Lung microvascular endothelial cell (primary cell): ENCODE measurements at places on chromosomes 2 and 18.

DNA sequence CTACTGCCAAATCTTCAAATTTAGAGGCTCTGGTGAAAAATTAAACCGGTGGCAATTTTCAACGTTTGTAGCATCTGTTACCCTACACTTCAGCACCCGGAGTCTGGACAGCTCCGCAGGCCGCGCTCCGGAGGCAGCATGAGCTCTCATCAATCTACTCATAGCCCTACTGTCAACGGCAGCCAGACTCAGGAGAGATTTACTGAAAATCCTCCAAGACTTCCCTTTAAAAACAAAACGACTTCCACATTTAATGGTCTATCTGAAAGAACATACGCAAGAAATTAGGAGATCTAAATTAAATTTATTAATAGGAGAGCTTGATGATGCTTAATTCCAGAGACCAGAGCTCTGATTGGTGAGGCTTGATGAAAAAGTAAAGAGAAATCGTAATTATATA is 970 bp upstream of the ADCYAP1 start:
- DNase-seq, result peak; percentile 64

GRCh38 chr2:43269706-43270105 is 43.3 kb upstream of the ZFP36L2 start:
- DNase-seq, result no peak

DNA sequence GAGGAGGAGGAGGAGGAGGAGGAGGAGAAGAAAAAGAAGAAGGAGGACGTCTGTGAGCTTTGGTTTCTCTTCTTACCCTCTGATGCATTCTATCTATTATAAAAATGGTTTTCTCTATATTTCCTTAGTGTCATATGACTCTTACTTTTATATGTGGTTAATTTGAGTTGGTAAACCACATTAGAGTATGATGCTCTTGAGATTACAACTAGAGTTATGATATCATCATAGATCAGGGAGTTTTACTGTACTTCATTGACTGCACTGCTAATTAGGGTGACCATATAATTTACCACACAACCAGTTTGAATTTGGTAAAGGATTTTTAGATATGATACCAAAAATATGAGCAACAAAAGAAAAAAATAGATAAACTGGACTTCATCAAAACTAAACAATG is 166.4 kb downstream of the ZNF385B start:
- DNase-seq, result no peak

DNA sequence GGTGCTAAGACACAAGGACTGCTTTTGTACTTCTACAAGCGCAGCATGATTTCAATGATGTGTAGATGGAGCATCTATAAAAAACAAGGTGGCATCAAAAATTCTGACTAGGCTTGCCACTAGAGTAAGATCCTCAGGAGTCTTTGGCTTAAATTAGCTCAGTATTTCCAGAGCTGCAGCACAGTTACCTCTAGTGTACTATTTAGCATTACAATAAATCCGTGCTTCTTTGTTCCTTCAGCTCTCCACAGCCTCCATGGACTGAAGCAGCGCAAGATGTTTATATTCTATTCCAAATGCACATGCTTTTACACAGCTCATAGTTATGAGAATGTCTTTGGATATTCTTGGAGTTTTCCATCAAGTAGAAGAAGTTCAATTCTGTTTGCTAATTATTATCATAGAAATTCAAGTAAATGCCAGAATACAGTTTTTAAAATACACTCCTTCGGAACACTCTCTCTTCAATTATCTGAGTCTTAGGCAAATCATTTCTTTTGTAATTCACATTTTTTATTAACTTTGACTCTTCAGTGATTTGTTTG is 1133.0 kb upstream of the LRRTM1 start:
- no peak for DNase-seq

DNA sequence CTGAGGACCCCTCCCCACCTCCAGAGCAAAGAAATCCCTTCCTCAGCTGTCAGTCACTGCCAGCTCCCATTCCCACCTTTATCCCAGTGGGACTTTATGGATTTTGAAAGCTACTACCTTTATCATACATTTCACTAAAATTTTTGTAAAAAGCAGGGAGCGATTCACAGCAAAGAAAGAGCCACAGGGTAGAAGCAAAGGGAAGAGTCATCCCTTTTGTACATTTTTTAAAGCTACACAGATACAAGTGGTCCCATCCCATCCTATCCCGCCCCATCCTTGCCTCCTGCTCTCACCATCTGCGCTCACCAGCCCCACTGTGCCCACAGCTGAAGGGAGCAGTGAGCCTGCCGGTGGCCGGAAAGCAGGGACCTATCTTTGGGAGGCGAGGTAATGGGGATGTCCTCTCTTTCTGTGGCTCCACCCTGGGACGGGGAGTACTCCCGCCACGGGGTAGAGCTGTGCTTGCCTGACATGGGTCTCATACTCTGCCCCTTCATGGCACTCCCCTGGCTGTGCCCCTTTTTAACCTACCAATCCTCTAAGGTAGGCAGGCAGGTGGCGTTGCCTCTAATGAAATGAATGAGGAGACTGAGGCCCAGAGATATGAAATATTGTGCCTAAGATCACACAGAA is 13.2 kb downstream of the SH2D6 start:
- DNase-seq, result no peak

DNA sequence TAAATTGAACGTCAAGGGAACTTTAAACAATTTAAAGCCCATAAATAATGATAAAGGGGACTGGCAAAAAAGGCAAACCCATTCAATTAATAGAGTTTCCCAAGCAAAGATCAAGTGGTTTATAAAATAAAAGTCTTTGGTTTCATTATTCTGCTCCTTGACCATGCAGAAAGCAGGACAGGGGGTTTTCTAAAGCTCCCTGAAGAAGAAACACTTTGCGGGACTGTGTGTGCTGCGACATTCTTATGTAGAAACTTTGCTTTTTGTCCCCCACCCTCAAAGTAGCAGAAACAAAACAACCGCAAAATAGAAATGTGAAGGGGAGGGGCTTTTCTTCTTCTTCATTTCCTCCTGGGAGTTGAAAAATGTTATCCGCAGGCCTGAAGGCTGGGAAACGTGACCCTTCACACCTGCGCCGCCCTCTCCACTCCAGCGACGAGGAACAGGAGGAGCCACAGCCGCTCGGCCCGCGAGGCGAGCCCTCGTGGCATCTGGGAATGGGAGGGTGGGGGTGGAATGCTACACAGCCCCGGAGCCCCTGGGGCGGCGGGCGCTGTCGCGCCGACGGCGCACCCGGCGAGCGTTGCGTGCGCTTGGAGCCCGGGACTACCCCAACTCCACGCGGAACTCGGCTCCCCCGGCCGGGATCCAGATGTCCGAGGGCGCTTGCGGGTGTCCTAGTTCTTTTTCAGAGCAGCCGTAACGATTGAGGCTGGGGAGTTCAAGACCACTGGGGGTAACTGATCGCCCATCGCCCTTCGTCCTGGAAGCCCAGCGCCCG is 4.3 kb upstream of the GBX2 start:
- no peak for DNase-seq

DNA sequence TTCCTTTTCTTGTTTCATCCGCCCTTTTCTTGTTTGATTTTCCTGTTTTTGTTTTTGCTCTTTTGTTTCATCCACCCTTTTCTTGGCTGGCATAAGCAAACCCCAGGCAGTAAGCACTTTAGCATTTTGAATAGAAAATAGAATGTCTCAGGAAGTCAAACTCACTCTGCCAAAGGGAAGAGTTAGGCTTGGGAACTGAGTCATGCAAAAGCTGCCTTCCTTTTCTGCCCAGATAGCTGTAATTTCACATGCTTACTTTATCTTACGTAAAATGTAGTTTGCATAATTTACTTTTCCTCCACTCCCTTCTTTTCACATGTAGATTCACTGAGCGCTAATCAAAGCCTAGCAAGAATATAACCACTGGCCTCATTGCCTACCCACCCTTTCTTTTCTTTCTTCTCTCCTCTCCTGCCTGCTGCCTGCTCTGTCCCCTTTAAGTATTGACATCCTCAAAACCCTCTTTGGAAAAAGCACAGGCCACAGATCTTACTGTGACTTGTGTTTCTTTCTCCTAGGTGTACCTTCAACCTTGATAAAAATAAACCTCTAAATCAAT is 48.4 kb downstream of the CNGA3 start:
- DNase-seq, result peak; percentile 59

DNA sequence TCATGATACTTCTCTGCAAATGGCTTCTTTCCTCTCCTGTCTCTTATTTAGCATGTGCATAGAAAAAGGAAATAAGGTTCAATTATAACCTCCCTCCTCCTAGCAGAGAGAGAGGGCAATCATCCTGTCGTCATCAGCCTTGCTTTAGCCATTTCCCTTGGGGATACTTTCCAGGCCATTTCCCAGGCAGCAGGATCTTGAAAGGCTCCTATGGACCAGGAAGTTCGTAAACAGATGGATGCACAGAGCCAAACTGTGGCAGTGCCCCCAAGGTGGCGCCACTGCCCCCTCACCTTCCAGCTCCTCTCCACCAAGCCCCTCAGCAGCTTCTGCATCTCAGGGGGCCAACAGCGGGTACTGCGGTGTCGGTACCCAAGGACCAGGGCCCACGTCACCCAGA is 157.4 kb downstream of the DTNA start:
- no peak for DNase-seq

DNA sequence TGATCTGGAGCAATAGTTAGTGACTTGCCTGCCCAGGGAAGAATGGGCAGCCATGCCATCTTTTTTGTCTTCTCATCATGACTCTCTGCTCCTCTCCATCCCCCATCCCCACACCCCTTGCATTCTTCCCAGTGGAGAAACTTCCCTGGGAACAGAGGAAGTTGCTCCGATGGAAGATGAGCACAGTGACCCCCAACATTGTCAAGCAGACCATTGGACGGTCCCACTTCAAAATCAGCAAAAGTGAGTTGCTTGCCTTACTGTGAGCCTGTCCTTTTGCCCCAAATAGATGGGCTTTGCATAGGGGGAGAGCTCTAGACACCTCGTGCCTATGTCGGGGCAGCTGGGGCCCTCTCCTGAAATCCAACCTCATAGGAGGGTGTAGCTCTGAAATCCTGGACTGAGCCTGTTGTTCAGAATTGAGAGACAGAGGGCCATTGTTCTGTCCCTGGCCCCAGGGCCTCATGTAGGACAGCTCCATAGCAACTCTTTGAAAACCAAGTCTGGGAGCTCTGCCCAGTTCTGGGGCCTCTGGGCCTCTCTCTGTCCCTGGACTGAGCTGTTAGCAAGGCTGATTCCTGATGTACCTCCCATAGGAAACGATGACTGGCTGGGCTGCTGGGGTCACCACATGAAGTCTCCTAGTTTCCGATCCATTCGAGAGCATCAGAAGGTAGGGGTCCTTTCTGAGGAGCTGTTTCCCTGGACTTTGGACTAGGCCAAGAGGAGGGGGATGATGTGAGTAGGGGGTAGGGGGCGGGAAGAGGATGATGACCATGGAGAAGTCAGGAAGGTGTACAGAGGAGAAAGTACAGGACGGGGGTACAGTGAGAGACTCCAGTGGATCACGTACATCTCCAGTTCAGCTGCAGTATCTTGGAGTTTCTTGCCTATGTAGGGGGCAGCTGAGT is 35.2 kb downstream of the TTLL4 start:
- DNase-seq, result peak; percentile 67

- DNase-seq, result no peak
Observed at GRCh38 chr18:34411952-34412351, 187.2 kb upstream of the NOL4 start.

DNA sequence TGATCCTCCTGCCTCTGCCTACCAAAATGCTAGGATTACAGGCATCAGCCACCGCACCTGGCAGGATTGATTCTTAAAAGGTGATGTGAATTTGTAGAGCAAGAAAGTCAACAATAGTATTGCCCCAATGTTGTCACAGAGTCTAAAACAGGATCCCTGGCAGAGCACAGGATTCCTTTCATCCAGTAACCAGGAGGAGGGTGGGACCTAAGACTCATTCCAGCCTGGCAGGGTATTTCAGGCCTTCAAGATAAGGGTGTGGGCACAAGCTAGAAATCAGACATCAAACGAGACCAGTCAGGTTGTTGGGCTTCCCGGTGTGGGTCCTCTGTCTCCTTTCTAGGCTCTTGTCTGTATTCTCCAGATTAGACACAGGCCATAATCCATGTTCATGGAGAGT is 511.4 kb downstream of the BCL11A start:
- DNase-seq, result no peak

DNA sequence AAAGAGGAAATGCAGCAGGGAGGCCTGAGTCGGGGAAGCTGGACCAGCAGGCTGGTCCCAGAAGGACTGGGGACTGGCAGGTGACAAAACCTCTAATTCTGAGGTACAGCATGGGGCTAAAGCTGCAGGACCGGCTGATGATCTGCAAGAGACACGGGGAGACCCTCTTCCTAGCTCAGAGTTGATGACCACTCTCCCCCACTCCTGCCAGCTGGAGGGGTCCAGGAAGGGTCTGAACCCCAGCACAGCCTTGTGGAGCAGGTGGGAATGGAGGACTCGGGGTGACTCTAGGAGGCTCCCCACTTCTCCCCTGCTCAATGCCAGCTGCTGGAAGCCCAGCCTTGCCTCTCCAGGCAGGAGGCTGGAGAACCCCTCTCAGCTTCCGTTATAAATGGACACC is 67.7 kb downstream of the TWIST2 start:
- no peak for DNase-seq

GRCh38 chr2:36438449-36438977 is 82.9 kb downstream of the CRIM1 start:
- DNase-seq, result no peak

- no peak for DNase-seq
Observed at GRCh38 chr18:63365876-63366212, 1.2 kb downstream of the KDSR start.

DNA sequence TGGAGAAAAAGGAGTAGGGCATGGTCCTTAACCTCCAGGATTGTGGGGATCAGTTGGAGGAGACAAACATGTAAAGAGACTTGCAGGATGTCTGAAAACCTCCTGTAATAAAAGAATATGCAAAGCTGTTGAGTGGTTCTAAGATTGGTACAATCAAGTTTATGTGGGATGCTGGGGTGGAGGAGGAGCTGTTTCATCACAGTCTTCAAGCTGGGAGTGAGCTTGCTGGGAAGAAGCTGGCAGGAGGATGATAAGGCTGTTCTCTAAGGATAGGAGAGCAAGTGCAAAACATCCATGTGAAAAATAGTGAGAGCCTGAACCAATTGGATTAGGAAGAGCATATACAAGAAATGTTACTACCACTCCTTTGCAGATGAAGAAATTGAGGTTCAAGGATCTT is 161.9 kb upstream of the CRIM1 start:
- no peak for DNase-seq

DNA sequence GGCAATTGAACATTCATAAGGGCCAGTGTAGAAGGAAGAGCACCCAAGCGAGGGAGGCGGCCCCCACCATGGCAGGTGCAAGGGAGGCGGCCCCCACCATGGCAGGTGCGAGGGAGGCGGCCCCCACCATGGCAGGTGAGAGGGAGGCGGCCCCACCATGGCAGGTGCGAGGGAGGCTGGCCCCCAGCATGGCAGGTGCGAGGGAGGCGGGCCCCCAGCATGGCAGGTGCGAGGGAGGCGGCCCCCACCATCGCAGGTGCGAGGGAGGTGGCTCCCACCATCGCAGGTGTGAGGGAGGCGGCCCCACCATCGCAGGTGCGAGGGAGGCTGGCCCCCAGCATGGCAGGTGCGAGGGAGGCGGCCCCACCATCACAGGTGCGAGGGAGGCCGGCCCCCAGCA is 24.7 kb upstream of the GPC1 start:
- no peak for DNase-seq

DNA sequence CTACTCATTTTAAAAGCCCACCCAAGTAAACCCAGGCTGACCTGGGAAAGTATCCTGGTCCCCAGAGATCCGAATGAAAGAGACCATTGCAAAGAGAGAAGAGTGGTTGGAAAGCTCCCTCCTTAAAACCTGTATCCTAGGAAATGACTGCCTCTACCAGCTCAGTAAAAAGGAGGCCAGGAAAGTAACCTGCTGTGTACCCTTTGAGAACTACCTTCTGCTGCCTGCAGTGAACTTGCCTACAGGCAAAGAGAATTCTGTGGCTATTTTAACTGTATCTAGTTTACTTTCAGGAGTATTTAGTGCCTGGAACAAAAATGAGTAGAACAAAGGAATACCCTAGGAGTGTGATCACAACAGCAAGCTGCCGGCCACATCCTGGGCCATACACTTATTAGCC is 641.7 kb upstream of the NRXN1 start:
- DNase-seq, result no peak
